Stimulated activated CD8-positive, alpha-beta memory T cell treated with anti-CD3 and anti-CD28 coated beads, Interleukin-7, amount 100 ng/mL, for 1 hour (primary cell): ENCODE measurements at places on chromosomes 2 and 18.

DNA sequence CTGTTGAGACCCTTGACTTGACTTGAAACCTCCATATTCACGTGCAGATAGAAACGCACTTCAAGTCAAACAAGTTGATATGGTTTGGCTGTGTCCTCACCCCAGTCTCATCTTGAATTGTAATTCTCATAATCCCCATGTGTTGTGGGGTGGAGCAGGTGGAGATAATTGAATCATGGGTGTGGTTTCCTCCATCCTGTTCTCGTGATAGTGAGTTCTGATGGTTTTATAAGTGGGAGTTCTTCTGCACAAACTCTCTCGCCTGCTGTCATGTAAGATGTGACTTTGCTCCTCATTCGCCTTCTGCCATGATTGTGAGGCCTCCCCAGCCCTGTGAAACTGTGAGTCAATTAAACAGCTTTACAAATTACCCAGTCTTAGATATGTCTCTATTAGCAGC lies 21.4 kb downstream of the SLC3A1 start:
- DNase-seq: no peak

- no peak for DNase-seq
These were observed 22.6 kb upstream of the ITGB6 start for GRCh38 chr2:160222546-160223283.

DNA sequence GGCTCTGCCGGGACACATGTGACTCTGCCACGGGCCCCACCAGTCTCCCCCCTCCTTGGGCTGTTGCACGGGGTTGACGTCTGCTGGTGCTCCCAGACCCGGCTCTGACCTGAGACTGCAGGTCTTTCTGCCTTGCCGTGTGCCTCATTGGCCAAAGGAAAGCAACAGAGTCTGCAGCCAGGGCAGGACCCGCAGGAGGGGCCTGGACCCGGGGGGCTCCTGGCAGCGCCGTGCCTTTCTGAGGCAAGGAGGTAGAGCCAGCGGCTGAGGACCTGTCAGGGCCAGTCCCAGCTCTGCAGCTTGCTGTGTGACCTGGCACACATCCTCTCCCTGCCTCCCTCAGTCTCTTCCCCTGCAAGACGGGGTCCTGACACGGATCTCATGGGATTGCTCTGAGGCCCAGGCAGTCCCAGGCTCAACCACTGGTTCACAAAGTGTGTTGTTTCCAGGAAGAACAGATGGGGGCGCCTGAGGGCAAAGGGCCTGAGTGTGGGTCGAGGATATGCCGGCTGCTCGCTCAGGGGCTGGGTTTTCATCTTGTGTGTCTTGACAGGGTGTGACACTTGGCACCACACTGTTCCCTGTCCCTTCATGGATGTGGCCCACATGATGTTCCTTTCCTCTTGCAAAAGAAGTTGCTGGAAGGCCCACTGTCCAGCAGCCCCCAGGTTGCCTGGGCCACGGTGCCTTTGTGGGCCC lies 9.0 kb downstream of the CAPN10 start:
- no peak for DNase-seq

- peak; percentile 6 for DNase-seq
These were observed 128.7 kb downstream of the LYPD6B start for GRCh38 chr2:149167001-149167780.

DNA sequence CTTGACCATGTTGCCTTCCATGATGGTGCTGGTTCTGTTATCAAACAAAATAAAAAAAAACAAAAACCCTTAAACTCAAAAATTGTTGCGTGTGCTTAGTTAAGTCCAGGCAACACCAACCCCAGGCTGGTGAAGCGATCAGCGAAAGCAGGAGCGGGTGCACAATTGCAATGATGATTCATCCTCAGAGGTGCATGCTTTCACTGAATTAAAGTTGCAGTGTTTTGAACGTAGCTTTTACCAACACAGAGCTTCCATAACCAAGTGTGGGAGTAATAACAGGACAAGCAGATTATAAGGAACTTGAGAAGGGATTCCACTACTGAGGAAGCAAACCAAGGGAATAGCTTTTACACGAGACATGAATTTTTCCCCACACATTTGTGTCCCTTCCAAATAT lies 39.7 kb upstream of the RAPH1 start:
- DNase-seq: no peak

- DNase-seq: no peak
These were observed 58.8 kb upstream of the CDC42EP3 start for GRCh38 chr2:37730037-37730818.

- no peak for DNase-seq
These were observed 47.4 kb downstream of the TRPM8 start for GRCh38 chr2:233964581-233964980.

DNA sequence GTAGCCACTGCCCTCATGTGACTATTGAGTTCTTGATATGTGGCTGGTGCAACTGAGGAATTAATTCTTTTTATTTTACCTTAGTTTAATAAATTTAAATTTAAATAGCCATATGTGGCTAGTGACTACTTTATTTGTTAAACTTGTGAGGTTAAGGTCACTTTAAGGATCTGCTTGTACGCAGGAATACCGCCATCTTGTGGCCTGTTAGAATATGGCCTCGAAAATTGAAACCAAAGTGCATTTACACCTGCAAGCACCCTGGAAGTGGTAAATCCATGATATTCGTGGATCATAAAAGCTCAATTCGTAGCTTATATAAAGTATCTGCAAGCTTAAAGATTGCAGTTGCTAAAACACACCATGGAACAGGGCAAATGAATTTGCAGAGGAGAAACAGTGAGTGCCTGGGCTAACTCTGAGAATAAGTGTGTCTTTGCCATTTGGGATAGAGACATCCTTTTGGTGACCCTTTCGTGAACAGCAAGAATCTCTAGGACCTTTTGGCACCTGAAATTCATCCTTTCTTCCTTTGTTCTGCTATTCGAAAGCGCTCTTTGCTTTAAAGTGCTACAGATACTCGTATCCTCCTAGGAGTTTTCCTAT lies 59.9 kb upstream of the REG3A start:
- no peak for DNase-seq

DNA sequence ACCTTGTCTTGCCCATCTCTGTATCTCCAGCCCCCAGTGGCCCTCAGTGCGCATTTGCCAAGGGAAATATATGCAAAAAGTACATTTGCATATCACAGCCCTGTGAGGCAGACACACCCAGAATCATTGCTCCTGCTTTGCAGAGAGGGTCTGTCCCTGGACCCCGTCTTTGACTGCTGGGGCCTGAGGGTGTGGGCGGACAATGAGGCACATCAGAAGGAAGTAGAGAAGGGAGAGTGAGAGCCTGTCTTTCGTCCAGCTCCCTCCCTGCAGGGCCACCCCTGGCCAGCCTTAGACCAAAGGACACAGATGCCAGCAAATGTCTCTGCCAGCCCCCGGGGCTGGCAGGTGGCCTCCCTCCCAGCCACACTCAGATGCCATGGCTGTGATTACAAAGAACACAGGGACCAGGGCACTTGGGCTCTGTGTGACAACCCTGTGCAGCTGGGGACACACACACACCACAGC lies 516.2 kb upstream of the MYT1L start:
- no peak for DNase-seq

GRCh38 chr2:230382108-230382507 lies 33.9 kb upstream of the SP100 start:
- DNase-seq: no peak

GRCh38 chr2:4404363-4404762 lies 701.0 kb downstream of the DCDC2C start:
- DNase-seq: no peak

DNA sequence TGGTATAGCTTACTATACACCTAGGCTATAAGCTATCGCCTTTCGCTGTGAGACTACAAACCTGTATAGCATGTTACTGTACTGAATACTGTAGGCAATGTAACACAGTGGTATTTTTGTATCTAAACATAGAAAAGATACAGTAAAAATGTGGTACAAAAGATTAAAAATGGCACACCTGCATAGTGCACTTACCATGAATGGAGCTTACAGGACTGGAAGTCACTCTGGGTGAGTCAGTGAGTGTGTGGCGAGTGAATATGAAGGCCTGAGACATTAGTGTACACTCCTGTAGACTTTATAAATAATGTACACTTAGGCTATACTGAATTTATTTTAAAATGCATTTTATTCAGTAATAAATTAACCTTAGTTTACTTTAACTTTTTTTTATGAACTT lies 258.2 kb upstream of the SP5 start:
- DNase-seq: no peak

- DNase-seq: no peak
These were observed 15.6 kb upstream of the INO80C start for GRCh38 chr18:35513181-35513936.

DNA sequence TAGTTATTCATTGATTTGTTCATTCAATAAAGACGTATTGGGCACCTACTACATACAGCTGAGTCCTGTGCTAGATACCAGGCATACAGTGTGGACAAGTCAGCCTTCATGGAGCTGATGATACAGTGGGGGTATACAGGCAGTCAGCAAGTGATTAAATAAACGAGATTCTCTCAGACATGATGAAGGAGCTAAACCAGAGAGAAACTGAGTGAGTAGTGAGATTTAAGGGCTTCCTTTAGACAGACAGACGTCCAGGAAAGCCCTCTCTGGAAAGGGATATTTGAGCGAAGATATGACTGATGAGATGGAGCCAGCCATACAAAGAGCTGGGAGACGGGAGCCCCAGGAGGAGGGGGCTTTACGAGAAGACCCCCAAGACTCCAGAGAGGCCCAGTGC lies 122.6 kb upstream of the MYCN start:
- DNase-seq: no peak

- no peak for DNase-seq
These were observed 122.0 kb upstream of the MGAT5 start for GRCh38 chr2:134131681-134132489.

DNA sequence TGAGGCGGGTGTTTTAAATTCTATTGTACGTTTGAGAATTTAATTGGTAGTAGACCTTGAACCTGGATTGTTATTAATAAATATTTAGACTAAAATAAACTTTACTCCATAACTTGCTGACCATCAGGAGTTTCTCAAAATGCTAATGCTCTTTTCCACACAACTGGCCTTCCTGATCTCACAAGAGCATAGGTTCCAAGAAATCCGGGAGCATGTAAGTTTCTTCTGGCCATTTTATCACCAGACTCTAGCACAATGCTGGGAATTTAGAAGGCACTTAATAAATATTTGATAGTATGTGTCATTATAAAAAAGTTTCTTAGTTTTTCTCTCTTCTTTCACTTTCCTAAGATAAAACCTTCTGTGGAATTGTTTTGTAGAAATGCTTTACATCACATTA lies 2047.1 kb downstream of the SUCLG1 start:
- DNase-seq: no peak

DNA sequence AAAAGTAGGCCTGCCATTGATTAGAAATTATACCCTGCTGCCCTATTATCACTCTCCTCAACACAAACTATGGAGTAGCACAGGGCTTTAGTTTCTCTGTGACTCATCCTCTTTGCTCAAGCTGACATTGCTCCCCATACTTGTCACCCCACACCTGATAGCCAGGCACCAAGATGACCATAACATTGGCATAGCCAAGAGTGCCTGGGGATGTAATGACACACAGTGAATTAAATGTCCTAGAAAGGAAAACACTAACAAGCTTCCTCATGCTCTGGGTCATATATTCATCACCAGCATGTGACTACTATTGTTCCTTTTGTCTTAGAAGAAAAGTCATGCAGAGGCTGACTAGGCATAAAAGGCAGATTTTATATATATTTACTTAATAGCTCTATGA lies 137.8 kb upstream of the RND3 start:
- no peak for DNase-seq

DNA sequence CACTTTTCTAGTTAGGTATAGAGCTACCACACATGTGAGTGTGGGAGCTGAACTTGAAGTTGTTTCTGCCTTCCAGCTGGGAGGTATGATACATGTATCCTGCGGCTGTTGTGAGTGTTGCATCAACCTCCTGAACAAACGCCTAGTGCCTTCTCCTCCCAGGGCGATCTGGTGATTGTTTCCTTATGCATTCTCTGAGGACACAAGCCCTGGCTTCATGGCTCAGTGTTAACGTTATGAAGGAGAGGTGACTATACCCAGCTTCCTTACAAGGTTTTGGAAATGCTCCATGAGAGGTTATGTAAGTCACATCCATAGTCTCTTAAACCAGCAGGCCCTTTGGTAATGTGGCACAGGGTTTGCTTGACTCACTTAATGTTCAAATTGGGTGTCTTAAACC lies 64.9 kb downstream of the SPRED2 start:
- no peak for DNase-seq

- no peak for DNase-seq
These were observed 856.3 kb downstream of the SUCLG1 start for GRCh38 chr2:83602753-83603152.

GRCh38 chr2:215299337-215299859 lies 12.5 kb upstream of the ATIC start:
- DNase-seq: no peak

GRCh38 chr2:229780856-229781773 lies 66.8 kb upstream of the DNER start:
- DNase-seq: no peak

- no peak for DNase-seq
These were observed 145.5 kb upstream of the CTAGE1 start for GRCh38 chr18:22563164-22563583.

- DNase-seq: no peak
These were observed 485.2 kb downstream of the TRIB2 start for GRCh38 chr2:13201924-13202323.

GRCh38 chr2:155372969-155373368 lies 674.5 kb downstream of the KCNJ3 start:
- DNase-seq: no peak

DNA sequence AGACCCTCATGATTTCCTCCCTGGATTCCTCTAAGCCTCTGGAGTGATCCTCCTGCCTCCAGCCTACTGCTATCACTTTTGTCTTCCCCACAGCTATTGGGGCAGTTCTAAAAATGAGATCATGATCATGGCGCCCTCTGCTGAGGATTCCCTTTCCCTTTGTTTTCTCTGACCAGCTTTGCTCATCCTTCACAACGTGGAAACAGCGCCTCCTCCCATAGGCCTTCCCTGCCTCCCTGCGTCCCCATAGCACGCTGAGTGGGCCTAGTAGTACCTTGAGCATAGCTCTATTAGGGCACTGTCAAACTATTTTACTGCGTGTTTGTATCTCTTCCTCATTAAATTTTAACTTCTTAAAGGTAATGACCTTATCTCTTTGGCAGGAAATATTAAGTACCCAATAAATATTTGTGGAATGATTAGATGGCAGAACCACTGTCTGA lies 207.0 kb upstream of the FANCL start:
- DNase-seq: no peak

- DNase-seq: no peak
These were observed 710.4 kb downstream of the RNF144A start for GRCh38 chr2:7627583-7627982.

- DNase-seq: no peak
These were observed 73.7 kb upstream of the DPP10 start for GRCh38 chr2:114368705-114369104.

- DNase-seq: no peak
These were observed 202.3 kb downstream of the SPP2 start for GRCh38 chr2:234252772-234253171.
